Globus pallidus (tissue), 1 donor: ENCODE measurements at places on chromosomes 7 and 10.

DNA sequence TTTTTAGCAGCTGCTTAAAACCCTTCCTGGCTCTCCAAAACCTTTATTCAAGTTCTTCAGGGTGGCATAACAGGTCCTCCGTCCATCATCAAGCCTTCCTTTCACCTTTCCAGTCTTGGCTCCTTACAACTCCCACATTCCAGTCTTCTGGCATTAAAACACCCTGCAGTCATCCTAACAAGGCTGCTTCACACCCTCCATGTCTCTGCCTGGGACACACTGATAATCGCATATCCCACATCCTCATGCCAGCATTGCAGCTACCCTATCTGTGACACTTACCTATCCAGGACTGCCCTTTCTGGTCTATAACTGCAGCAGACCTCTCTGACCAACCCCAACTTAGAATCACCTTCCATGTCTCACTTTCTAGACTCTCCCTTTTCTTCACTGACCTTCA is 2.6 kb upstream of the TLL2 start:
- DNase-seq, result no peak

DNA sequence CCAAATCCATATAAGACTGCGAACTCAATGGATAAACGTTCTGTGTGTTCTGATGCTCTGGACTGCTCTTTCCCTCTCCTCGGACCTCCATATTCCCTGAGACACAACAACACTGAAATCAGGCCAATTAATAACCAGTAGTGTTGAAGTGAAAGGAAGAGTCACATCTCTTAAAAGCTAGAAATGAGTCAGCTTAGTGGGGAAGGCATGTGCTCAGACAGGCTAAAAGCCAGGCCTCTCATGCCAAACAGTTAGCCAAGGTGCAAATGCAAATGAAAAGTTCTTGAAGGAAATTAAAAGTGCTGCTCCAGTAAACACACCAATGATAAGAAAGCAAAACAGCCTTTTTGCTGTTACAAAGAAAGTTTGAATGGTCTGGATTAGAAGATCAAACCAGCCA is 29.3 kb downstream of the TNS3 start:
- no peak for DNase-seq

DNA sequence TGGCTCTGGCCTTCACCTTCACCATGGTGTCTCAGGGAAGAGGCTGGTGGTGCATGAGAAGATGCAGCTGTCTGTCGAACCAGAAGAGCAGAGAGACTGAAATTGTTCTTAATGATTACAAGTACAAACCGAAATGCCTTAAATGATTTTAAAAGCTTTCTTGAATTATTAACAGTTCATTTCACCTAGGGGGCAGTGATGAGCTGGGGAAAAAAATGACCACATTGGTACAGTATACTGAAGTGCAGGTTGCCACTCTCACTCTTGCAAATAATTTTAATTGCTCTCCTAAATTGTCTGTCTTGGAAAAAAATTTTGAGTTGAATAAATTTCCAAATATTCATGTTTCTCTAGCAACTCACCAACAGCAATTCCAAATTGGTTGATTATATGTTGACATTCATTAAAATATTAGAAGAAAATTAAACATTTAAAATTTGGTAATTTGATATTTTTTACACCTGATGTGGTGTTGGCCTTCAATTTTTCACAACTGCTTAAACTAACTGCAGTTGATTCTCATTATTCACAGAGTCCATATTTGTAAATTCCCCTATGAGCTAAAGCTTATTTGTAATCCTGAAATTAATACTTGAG is 692.6 kb downstream of the ZWINT start:
- no peak for DNase-seq

GRCh38 chr10:19828278-19829049 is 12.2 kb downstream of the PLXDC2 start:
- peak; percentile 60 for DNase-seq

GRCh38 chr7:117791877-117792780 is 81.1 kb downstream of the CTTNBP2 start:
- peak; percentile 66 for DNase-seq

- DNase-seq, result no peak
Observed at GRCh38 chr10:44853148-44853734, 57.9 kb upstream of the TMEM72 start.
